ENCODE measurements at places on chromosomes 4 and X.
A peak's percentile ranks its signal among the peaks of the same experiment; 100 is the strongest.

GRCh38 chr4:81471298-81471587 is 464 bp downstream of the RASGEF1B start:
- DNase-seq: no peak

GRCh38 chr4:55157559-55158277 is 32.3 kb upstream of the KDR start:
- no peak for DNase-seq

- no peak for DNase-seq
Measured at GRCh38 chrX:666762-667720, 36.5 kb downstream of the SHOX start.

DNA sequence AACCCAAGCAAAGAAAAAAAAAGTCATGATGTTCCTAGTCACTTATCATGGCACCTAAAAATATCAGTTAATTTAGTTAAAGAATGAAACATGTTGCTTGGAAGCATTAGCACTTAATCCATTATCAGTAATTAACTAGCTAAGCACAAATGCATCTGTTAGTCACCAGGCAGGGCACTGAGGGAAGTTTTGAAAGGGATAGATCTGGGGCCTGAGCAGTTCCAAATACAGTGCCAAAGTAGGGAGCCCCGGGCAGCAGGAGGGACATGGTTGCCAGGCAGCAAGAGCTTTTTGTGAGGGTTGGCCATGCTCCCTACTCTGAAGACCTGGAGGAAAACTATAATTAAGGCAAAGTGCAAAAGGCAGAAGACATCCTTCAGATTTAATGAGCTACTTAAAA is 62.0 kb downstream of the PHKA1 start:
- no peak for DNase-seq

- DNase-seq: no peak
Measured at GRCh38 chr4:5204781-5205180, 153.5 kb downstream of the STK32B start.

DNA sequence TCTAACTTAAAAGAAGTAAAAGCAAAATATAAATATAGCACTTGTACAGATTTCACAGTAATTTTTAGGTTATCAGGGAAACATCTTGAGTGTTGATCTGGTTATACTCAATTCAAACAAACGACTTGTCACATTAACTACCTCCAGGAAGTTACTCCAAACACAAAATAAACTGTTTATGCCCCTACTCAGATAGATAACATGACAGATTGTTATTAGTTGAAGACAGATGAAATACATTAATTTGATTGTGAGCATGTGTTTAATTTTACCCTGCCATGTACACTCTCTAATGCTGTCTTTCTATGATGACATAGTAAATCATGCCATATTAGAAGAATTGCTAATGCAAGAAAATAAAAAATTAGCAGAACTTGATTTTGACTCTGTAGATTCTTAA is 88.0 kb downstream of the RAB28 start:
- DNase-seq: no peak

DNA sequence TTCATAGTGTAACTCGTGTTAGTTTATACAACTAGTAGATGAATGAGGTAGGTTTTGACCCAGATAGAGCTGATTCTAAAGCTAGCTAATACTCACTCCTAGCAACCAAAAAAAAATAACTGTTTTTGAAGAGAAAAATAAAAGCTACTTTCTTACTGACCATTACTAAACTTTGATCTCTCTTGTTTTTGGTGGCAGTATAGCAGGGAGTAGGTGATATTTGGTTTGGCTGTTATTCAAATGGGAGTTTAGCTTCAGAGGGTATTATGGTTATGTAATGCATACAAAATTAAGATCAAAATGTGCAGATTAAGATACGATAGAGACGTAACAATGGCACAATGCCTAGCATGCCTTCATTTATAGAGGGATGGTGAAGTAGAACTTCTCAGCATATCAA is 1104.5 kb downstream of the PCDH19 start:
- no peak for DNase-seq

GRCh38 chrX:22541926-22542325 is 269.2 kb downstream of the CBLL2 start:
- DNase-seq: no peak

DNA sequence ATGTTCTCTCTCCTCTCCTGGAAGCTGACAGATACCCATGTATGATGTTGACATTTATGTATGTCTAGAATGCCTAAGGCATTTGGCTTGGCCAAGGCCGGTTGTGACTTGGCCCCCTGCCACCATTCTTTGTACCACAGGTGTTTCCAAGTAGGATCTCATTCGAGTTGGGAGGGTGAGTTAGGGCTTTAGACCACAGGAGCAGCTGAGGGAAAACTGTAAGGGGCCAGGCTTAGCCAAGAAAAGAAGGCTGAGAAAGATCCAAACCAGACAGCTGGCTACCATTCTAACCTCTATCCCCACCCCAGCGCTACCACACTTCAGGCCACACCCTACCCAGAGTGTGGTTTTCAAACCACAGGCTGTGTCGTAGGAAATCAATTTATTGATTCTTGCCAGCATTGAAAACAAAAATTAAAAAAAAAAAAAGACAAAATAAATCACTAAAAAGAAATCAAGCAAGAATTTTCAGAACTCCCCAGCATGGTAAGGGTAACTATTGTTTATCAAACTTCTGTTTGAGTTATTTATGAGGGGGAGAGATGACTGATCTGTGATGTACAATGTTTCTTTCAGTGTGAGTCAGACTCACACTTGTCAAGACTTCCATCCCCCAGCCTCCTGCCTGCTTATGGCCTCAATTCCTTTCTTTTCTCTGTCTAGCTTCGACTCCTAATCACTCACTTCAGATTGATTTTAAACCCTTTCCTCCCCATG is 9.9 kb downstream of the TMSB4X start:
- DNase-seq: peak; percentile 34

DNA sequence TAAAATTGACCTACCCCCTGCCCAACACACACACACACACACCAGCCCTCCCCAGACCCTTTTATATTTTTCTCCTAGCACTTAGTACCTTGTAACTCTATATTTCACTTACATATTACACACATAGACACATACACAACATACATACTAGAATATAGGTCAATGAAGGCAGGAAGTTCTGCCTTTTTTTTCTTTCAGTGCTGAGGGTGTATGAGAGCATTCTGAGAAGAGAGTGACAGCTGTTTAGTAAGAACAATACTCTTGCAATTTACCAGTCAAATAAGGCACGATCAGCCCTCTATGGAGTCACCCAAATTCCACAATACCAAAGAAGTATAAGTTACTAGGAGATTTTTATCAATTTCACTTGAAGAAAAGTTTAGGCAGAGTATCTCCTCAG is 33.5 kb downstream of the ACE2 start:
- no peak for DNase-seq

DNA sequence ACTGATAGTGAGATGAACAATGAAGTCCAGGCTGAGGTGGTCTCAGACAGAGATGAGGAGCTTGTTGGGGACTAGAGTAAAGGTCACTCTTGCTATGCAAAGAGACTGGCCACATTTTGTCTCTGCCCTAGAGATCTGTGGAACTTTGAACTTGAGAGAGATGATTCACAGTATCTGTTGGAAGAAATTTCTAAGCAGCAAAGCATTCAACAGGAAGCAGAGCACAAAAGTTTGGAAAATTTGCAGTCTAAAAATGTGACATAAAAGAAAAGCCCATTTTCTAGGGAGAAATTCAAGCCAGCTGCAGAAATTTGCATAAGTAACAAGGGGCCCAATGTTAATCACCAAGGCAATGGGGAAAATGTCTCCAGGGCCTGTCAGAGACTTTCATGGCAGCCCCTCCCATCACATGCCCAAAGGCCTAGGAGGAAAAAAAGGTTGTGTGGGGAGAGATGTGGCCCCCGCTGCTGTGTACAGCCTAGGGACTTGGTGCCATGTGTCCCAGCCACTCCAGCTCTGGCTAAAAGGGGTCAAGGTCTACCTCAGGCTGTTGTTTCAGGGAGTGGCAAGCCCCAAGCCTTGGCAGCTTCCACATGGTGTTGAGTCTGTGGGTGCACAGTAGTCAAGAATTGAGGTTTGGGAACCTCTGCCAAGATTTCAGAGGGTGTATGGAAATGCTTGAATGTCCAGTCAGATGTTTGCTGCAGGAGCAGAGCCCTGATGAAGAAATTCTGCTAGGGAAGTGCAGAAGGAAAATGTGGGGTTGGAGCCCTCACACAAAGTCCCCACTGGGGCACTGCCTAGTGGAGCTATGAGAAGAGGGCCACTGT is 262.8 kb downstream of the DKK2 start:
- no peak for DNase-seq

GRCh38 chr4:26621366-26621765 is 37.5 kb downstream of the TBC1D19 start:
- no peak for DNase-seq

DNA sequence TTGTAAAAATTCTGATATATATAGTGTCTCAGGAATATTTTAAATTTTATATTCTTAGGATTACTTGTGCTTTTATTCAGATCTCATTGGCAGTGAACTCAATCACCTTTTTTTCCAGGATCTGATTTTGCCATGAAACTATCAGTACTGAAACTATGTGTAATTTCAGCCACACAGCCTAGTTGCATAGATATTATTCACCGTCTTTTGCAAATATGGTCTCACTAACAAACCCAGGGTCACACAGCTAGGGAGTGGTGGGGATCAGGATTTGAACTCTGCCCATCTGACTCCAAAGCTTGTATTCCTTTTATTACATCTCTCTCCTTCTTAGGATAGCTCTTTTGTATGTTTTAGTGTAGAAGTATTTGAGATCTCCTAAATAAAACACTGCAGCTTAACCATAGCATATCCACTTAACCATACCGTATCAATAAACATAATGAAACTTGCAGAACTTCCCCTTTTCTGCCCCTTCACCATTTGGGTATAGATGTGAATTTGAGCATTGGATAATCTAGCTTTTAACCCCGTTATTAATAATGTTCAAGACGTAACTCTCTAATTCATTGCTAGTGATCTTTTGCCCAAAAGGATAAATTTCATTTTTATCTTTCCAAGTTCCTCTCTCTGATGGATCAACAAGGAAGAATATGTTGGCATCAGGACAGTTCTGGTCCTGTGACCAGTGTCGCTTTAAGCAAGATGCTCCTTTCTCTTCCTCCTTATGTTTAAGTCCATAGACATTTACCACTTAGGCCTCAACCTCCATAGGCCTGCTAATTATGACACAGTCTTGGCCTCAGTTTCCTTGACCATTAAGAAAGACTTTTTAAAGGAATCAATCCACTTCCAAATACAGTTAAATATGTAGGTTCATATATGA is 74.6 kb downstream of the RAPGEF2 start:
- DNase-seq: no peak

GRCh38 chr4:77581724-77582123 is 23.9 kb upstream of the CXCL13 start:
- DNase-seq: no peak

DNA sequence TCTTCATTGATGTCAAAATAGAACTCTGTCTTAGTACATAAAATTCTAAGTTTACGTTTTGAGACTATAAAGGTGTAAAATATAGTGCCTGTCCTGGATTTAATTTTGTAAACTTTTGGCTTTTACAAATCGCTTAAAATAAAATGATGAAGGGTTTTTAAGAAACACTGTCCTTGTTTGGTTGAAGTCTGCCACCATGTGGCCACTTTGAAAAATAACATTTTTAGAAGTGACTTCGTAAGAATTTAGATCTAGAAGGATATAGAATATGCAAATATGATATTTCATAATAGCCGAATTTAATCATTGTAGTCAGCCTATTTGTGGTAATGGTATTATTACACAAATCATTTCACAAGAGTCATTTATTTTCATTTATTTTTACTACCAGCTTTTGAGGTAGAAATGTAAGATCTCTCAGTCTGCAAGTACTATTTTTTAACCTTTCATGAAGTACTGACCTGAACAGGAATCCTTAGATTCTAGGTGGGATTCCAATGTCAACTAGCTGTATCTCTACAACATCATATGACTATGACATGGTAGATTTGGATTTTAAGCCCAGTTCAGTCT is 31.0 kb upstream of the FAT4 start:
- DNase-seq: no peak

DNA sequence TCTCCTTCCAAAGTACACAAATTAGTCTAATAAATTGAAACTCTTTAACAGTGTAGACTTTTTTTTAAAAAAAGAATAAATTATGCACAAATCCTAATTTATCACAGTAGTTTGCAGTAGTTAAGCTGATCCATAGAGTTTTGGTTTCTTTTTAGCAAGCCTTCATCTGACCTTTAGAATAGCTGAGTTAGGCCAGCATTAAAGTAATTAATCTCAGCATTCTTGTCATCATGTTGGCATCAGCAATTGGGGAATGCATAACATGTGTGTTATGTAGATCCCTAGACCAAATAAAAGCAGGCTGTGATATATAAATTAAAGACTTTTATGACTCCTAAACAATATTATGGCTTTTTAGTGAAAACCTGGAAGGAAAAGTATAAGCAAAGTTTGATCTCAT is 426.5 kb upstream of the PABPC4L start:
- DNase-seq: no peak

DNA sequence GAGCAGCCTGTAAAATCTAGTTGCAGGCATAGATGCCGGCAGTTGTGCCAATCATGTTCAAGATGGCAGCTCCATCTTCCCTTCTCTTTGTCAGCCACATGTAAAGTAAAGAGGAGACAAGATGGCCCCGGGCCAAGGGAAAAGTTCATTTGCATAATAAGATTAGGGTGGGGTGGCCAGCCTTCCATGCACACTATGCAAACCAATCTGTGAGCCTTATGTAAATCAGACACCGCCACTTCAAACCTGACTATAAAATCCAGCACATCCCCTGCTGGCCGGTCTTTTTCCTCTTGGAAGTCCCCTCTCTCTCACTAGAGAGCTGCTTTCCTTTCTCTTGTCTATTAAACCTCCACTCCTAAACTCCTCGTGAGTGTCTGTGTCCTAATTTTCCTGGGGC is 78.9 kb upstream of the CBR4 start:
- DNase-seq: no peak

DNA sequence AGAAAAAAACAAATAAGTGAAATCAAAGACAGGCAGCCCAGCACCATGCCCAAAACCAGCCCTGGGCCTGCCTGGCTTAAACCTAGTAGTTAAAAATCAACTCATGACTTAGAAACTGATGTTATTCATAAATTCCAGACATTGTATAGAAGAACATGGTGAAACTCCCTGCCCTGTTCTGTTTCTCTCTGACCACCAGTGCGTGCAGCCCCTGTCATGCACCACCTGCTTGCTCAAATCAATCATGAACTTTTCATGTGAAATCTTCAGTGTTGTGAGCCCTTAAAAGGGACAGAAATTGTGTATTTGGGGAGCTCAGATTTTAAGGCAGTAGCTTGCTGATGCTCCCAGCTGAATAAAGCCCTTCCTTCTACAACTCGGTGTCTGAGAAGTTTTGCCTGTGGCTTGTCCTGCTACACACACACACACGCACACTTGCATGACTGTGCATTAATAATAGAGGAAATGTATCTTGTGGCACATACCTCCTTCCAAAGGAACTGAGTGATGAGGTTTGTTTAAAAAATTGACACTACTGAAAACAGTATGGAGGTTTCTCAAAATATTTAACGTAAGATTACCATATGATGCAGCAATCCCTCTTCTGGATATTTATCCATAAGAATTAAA is 39.2 kb upstream of the UGT2B7 start:
- DNase-seq: no peak

DNA sequence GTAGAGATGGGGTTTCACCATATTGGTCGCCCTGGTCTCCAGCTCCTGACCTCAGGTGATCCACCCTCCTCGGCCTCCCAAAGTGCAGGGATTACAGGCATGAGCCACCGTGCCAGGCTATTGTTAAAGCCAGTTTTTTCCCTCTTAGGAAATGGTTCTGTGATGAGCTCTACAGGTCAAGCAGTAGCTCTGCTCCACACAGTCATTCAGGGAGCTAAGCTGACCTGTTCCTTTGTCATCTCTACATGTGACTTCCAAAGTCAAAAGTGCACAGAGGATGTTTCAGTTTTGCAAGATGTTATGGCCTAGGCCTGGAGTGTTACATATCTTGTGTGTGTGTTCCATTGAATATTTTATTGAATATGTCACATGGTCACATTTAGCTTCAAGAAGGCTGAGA is 11.4 kb downstream of the MCUB start:
- no peak for DNase-seq
